ENCODE measurements at places on chromosomes 1 and 21. TPM values are rescaled to one million over a fixed set of nuclear protein-coding genes. Genes with fewer than 3 reads are reported as not detected.

The MRPL9 gene
- total RNA-seq = 74.3 TPM

The KIAA0319L gene
- total RNA-seq = 14.5 TPM

The TMCO2 gene
- not detected for total RNA-seq

The SH2D2A gene
- 2.9 TPM for total RNA-seq

The PPIH gene
- 56.2 TPM for total RNA-seq

The PTPRF gene
- 90.9 TPM for total RNA-seq

The CMPK1 gene
- 64.7 TPM for total RNA-seq

The RIMS3 gene
- total RNA-seq = 1.3 TPM

The RHCE gene
- not detected for total RNA-seq

The XPR1 gene
- 18.9 TPM for total RNA-seq

The LAPTM5 gene
- 0.25 TPM for total RNA-seq

The KMO gene
- total RNA-seq = 0.68 TPM

The CELA3B gene
- not detected for total RNA-seq

The TFF1 gene
- total RNA-seq = 26.4 TPM

The GSTM3 gene
- total RNA-seq = 23.2 TPM

The ADCY10 gene
- total RNA-seq = not detected

The ERVH48-1 gene
- not detected for total RNA-seq

The KDM1A gene
- 85.4 TPM for total RNA-seq

The VSIG8 gene
- total RNA-seq = not detected

The MRPL37 gene
- 95.7 TPM for total RNA-seq

The IQGAP3 gene
- total RNA-seq = 19.1 TPM

The SLC2A1 gene
- total RNA-seq = 113 TPM

The CRNN gene
- not detected for total RNA-seq

The AMPD1 gene
- total RNA-seq = not detected

The ASH1L gene
- 9.8 TPM for total RNA-seq

The ITLN1 gene
- not detected for total RNA-seq

The SH3D21 gene
- total RNA-seq = 2.7 TPM

The EPHA8 gene
- 0.05 TPM for total RNA-seq

The LIPI gene
- total RNA-seq = not detected

The CDC42BPA gene
- 11.7 TPM for total RNA-seq

The DIP2A gene
- 11.3 TPM for total RNA-seq

The NTRK1 gene
- 0.15 TPM for total RNA-seq

The ZSCAN20 gene
- total RNA-seq = 1.6 TPM

The CHODL gene
- total RNA-seq = not detected

The CNR2 gene
- total RNA-seq = 0.01 TPM

The FMO4 gene
- 0.24 TPM for total RNA-seq

The RGS4 gene
- not detected for total RNA-seq

The SYT14 gene
- total RNA-seq = 0.05 TPM

The AMY1B gene
- not detected for total RNA-seq

The SLC35F3 gene
- 5.3 TPM for total RNA-seq

The CCDC181 gene
- 0.11 TPM for total RNA-seq

The HUNK gene
- 1.4 TPM for total RNA-seq

The DCST1 gene
- total RNA-seq = 0.05 TPM

The WNT2B gene
- 0.20 TPM for total RNA-seq

The POMGNT1 gene
- total RNA-seq = 45.8 TPM

The AK2 gene
- 168 TPM for total RNA-seq

The URB1 gene
- 13.8 TPM for total RNA-seq

The TMOD4 gene
- 0.24 TPM for total RNA-seq

The RUNX3 gene
- 4.8 TPM for total RNA-seq

The SOX13 gene
- total RNA-seq = 19.7 TPM

The EXO5 gene
- total RNA-seq = 3.7 TPM

The MAN1C1 gene
- total RNA-seq = 0.96 TPM

The FCRL4 gene
- not detected for total RNA-seq

The LRRC8B gene
- total RNA-seq = 3.3 TPM

The TPTE gene
- not detected for total RNA-seq

The ANKRD45 gene
- total RNA-seq = 0.15 TPM

The FALEC gene
- total RNA-seq = 0.33 TPM

The DHRS3 gene
- 49.2 TPM for total RNA-seq

The IL24 gene
- 0.39 TPM for total RNA-seq
